HS-27A (cell line): ENCODE measurements at places on chromosomes 11 and 22.

DNA sequence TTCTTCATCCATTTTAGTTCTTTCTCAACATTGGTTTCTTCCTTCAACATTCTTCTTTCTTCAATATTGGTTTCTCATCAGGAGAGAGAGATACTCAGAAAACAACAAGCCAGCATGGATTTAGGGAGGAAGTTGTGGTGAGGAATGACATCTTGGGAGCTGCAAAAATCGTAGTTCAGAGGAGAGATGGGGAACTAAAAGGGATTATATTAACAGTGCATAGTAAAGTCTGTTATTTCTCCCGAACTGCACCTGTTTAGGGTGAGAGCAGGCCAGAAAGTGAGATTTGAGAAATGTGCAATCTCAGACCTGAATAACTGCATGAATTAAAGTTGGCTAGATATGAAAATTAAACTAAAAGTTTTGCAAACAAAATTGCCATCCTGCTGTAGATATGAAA lies 94.5 kb downstream of the CASP12 start:
- no peak for DNase-seq

GRCh38 chr11:8729837-8730696 lies 47.5 kb downstream of the RPL27A start:
- DNase-seq = no peak

- no peak for DNase-seq
These were observed 9.2 kb downstream of the P2RX3 start for GRCh38 chr11:57347336-57347735.

GRCh38 chr11:127574478-127574877 lies 573.9 kb upstream of the KIRREL3 start:
- DNase-seq = no peak

- DNase-seq = no peak
These were observed 84.6 kb downstream of the ZNRF3 start for GRCh38 chr22:28967969-28968368.

- DNase-seq = no peak
These were observed 13.3 kb upstream of the MOB2 start for GRCh38 chr11:1499899-1500298.
